MG63 (cell line): ENCODE measurements at places on chromosomes 4 and X. TPM values are rescaled to one million over a fixed set of nuclear protein-coding genes. Genes with fewer than 3 reads are reported as not detected.
A peak's percentile ranks its signal among the peaks of the same experiment; 100 is the strongest.

Gene LIMCH1
- 34.6 and 49.4 TPM in 2 replicates for total RNA-seq

Gene NSUN7
- not detected in 2 replicates for total RNA-seq

Gene BMX
- total RNA-seq = not detected in 2 replicates

Gene TMEM255A
- not detected in 2 replicates for total RNA-seq

Gene HELT
- total RNA-seq = not detected in 2 replicates

Gene IL9R
- total RNA-seq = not detected in 2 replicates

Gene FGB
- not detected in 2 replicates for total RNA-seq

Gene CFAP47
- not detected in 2 replicates for total RNA-seq

Gene MMRN1
- not detected in 2 replicates for total RNA-seq

DNA sequence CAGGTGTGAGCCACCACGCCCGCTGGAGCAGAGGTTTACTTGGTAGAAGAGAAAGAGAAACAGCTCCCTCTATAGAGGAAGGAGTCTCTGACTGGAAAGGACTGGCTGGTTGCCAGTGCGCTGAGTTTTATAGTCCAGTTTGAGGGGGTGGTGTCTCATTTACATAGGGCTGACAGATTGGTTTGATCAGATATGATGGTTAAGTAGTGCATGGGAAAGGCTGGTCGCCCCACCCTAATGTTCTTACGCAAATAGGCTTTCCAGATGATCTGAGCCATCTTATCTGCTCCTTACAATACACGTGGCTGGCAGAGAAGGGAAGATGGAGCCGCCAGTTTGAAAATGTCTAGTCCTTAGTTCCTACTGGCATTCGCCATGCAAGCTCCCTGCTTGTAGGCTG is 439.5 kb downstream of the NAF1 start:
- peak; percentile 23 for DNase-seq

GRCh38 chrX:30530606-30531005 is 47.0 kb downstream of the TASL start:
- peak; percentile 0 for DNase-seq

DNA sequence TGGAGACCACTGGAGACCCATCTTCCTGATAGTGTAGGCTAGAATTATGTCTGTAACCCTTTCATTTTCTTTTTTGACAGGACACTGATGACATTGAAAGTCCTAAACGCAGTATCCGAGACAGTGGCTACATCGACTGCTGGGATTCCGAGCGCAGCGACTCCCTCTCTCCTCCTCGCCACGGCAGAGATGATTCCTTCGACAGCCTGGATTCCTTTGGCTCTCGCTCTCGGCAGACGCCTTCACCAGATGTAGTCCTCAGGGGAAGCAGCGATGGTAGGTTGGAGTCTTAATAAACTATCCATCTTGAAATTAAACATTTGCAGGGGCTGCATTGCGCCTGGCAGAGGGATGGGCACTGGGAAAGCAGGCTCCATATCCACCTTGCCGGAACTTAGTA is 75.4 kb downstream of the LIMCH1 start:
- DNase-seq = no peak

GRCh38 chrX:131588995-131589394 is 45.1 kb downstream of the OR13H1 start:
- no peak for DNase-seq

- DNase-seq = no peak
Measured at GRCh38 chr4:182014164-182014563, 229.0 kb upstream of the TENM3 start.

GRCh38 chr4:67054896-67055295 is 490.4 kb downstream of the CENPC start:
- DNase-seq = no peak

DNA sequence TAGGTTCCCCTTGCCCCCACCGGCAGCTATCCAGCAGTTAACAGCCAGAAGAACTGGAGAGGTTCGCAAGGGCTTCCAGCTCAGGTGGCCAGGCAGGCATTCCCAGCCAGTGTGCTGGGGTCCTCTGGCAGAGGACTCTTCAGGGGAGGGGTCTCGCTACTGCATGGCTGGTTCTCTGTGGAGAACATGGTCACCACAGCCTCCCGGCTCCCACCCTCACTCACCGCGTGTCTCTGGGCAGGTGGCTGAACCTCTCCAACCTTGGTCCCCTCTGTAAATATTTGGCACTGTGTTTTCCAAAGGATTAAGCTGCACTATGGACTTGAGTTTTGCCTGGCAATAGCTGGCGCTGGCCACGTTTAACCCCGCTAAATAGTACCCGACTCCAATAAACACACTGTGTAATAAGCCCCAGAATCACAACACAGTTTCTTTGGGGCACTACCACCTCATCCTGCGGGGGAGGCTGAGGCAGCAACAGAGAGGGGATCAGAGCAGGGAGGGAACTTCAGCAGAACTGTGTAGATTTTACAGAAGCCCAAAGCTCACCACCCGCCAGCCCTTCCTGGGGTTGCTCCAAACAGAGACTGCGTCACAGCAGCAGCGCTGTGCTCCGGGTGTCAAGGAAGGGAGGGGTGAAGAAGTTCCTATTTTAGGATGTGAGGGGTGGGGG is 15.2 kb downstream of the BCOR start:
- DNase-seq = no peak

DNA sequence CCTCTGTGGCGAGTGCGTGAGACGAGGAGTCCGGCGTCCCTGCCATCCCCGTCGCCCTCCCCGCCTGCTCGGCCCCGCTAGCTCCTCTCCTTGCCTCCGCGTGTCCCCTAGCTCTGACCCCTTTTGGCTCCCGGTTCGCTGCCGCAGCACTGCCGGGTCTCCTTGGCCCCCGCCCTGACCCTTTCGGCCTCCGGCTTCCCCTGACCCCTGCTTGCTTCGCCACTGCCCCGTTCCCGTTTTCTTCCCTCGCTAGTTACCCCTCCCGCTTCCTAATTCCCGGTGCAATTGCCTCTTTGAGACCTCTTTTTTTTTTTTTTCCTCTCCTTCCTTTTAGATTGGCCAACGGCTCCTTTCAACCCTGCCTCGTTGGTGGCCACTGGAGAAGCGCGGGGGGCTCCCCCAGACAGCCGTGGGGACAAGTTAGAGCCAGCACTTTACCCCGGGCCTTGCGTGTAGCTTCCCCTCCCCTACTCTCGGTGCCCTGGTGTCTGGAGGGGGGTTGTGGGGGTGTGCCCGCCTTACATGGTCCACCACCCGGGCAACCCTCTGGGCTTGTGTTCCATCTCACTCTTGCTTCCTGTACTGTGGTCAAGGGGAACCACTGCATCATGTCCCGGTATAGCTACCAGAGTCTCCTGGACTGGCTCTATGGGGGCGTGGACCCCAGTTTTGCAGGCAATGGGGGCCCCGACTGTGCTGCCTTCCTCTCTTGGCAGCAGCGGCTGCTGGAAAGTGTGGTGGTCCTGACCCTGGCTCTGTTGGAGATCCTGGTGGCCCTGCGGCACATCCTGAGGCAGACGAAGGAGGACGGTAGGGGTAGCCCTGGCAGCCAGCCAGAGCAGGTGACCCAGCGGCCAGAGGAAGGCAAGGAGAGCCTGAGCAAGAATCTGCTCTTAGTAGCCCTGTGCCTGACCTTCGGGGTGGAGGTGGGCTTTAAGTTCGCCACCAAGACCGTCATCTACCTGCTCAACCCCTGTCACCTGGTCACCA is 548 bp downstream of the TMEM164 start:
- DNase-seq = no peak

DNA sequence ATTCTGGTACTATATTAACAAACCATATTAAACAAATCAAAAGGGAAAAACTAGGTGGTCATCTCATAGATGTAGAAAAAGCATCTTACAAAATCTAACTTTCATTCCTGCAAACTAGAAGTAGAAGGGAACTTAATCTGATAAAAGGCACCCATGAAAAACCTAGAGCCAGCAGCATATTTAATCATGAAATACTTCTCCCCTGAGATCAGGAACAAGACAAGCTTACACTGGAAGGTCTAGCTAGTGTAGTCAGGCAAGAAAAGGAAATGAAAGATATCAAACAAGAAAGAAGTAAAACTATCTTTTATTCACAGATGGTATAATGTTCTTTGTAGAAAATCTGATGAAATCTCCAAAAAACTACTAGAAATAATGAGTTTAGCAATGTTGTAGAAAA is 41.2 kb downstream of the ATP10D start:
- no peak for DNase-seq

DNA sequence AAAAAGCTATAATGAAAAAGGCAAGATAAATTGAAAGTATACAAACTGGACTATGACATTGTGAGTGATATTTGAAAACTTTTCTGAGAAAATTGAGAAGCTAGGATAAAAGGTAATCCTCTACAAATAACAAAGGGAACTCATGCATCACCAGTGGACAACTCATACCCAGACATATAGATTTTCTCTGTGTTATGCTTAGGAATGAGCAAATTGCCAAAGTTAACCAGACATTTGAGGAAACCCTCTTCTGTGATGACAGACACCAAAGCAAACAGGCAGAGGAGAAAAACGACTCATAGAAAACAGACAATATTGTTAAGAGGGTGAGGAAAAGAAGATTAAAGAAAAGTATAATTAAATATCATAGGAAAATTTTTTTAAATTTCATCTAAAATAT is 186.5 kb downstream of the MAB21L2 start:
- DNase-seq = no peak

- no peak for DNase-seq
Measured at GRCh38 chr4:80306260-80306659, 29.3 kb upstream of the CFAP299 start.

GRCh38 chr4:118850488-118851173 is 14.7 kb upstream of the SEC24D start:
- DNase-seq = no peak

- DNase-seq = no peak
Measured at GRCh38 chrX:123487669-123488068, 245.2 kb downstream of the THOC2 start.

DNA sequence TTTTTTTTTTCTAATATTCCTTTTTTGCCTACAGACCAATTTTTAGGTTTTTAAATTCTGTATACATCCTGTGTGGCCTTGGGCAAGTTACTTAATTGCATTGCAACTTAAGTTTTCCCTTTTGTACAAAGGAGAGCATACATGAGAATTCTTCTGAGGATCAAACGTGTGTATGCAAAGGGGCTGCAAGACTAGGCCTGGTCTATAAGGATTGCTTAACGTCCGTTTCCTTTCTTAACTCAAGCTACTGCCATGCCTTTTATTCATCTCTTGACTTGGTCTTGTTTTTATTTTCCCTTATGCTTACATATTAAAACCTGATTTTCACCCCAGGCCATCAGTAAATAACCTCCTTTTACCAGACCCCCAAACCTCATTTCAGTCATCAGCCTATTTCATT is 13.6 kb downstream of the RBPJ start:
- DNase-seq = no peak

- DNase-seq = peak; percentile 65
Measured at GRCh38 chrX:119015407-119016237, 41.2 kb downstream of the LONRF3 start.

GRCh38 chr4:73414936-73415271 is 10.8 kb downstream of the ALB start:
- no peak for DNase-seq

- DNase-seq = no peak
Measured at GRCh38 chr4:1249731-1250526, 999 bp upstream of the CTBP1 start.

DNA sequence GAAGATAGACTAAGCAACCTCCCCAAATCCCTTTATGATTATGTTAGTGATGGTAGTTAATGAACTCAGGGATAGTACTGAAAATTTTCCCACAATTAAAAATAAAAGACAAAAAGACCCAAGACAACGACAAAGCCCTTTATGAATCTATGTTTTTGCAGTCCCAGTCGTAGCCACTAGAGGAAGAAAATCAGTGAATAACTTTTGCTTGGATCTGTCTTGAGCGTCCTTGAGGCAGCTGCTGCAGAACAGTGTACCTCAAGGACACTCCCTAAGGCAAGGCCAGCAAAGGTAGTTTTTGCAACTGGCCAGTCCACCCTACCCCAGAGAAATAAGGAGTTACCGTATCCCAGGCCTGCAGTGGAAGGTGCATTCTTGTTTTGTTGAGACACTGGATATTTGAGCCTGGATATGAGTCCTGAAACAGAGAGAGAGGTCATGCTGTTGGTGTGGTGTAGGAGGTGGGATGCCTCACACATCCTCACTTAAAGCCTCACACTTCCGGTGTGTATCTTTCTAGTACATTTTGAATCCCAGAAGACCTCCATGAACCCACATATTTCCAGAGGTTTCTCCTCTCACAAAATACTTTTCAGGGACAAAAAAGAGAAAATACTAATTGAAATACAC is 8.7 kb upstream of the TIMM8A start:
- DNase-seq = no peak
